ENCODE measurements at places on chromosomes 4 and X. TPM values are rescaled to one million over a fixed set of nuclear protein-coding genes. Genes with fewer than 3 reads are reported as not detected.

Gene VCX3A
- total RNA-seq: 0.28 TPM

GRCh38 chr4:181661923-181662322 is 581.3 kb upstream of the TENM3 start:
- no peak for DNase-seq

Gene PCDH7
- total RNA-seq: 1.5 TPM

Gene LRRC66
- total RNA-seq: 0.18 TPM

DNA sequence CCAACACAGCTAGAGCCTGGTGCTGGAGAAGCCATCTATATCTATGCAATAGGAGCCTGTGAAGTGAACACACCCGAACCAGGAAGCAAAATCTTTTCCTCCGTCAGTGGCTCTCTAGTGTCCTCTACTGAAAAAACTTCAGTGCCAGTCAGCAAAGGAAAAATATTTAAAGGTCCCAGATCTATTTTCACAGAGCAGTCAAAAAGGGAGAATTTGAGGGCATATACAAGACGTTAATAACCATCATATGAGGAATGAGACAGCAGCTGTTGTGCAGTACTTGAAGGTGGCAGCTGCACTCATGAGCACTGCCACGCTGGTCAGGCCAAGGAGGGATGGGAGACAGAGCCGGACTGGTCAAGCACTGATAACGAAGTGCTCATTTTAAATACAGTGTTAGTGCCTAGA is 14.4 kb downstream of the MCUB start:
- DNase-seq: no peak

Gene EXOC1L
- total RNA-seq: not detected

DNA sequence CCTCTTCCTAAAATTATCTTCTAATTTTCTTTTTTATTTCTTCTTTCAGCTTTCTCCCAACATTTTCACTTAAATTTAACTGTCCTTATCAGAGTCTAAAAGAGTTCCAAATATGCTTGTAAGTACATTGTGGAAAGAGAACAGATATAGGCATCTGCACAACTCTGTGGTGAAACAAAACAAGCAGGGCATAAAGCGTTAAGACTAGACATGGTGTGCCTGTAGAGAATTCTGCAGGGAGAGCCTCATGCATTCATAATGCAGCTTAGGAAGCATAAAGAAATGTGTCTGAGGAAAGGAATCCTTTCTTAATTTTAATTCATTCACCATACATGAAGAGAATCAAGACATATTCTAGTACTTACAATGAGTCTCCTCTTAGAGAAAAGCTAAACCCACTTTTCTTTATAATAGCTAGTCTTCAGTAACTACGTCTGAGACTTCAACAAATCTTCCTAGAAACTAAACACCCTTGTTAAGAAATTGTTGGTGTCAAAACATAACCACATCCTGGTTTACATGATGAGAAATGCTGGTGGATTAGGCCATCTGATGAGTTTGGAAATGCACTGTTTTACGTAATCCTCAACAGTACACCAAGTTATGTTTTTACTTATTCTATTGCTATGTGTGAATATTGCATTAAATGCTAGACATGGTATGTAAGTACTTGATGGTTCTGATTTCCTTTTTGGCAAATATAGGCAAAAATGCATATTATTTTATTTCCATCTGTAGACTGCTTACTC is 307.8 kb upstream of the GIMD1 start:
- DNase-seq: no peak

DNA sequence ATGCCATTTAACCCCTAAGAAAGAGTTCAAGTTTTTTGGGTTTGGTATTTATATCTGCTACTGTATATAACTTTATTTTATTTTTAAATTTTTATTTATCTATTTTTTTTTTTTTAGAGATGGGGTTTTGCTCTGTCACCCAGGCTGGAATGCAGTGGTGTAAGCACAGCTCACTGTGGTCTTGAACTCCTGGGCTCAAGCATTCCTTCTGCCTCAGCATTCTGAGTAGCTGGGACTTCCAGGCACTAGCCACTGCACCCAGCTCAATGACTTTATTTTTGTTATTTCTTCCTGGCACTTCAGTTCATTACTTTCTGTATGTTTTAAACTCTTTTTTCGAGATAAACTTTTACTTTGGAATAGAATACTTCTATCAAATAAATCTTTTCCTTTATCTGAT is 42.4 kb upstream of the PGAM4 start:
- no peak for DNase-seq

DNA sequence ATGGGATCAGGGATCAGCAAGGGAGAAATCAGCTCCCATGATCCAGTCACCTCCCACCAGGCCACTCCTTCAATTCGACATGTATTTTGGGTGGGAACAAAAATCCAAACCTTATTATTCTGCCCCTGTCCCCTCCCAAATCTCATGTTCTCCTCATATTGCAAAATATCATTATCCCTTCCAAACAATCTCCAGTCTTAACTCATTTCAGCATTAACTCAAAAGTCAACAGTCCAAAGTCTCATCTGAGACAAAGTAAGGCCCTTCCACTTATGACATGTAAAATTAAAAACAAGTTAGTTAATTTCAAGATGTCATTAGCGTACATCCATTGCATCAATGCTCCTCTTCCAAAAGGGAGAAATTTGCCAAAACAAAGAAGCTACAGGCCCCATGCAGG is 22.0 kb downstream of the UGT2B4 start:
- no peak for DNase-seq

Gene CD38
- 4.6 TPM for total RNA-seq

Gene MAGEA4
- total RNA-seq: not detected

Gene MCF2
- 0.20 TPM for total RNA-seq

DNA sequence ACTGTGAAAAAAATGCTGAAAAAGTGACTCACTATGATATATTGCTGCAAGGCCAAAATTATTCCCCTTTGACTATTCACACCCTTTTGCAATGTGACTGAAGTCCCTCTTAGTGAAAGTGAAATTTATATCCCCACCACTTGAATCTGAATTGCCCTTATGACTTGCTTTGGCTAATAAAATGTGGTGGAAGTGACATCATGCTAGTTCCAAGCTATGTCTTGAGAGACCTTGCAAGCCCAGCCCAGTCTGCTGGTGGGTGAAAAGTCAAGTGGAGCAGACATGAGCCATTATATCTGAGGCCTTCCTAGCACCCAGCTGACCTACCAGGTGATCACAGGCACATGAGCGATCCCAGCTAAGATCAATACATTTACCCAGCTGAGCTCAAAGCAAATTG is 94.7 kb downstream of the LINC00632 start:
- DNase-seq: no peak

GRCh38 chrX:71923516-71923915 is 12.9 kb downstream of the NHSL2 start:
- no peak for DNase-seq

DNA sequence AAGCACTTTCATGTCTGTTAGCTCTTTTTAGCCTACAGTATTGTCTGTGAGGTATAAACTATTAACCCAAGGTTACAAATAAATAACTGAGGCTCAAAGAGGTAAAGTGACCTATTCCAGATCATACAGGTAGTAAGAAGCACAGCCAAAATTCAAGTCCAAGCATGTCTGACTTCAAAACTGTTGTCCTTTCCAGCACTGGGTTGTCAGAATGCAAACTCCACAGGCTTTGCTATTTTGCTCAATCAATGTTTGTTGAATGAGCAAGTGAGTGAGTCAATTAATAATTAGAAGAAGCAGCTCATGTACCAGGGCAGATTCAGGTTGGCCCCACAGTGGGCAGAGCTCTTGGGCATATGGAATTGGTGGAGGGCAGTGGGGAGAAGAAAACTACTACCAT is 134.1 kb upstream of the ARHGEF9 start:
- no peak for DNase-seq

- DNase-seq: peak; percentile 89
These were observed 804.5 kb downstream of the C4orf33 start for GRCh38 chr4:129900430-129900953.

Gene CT45A10
- 0.45 TPM for total RNA-seq

DNA sequence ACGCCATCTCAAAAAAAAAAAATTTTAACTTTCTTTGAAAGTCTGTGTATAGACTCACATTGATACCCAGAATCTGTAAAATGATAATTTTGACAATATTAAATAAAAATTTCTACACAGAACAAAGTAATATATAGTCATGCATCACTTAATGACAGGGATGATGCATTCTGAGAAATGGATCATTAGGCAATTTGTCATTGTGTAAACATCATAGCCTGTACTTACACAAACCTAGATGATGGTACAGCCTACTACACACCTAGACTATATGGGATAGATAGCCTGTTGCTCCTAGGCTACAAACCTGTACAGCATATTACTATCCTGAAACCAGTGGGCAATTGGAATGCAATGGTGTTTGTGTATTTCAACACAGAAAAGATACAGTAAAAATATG is 107.7 kb downstream of the BLTP1 start:
- DNase-seq: no peak

- no peak for DNase-seq
These were observed 15.6 kb downstream of the DCK start for GRCh38 chr4:71009086-71009485.

DNA sequence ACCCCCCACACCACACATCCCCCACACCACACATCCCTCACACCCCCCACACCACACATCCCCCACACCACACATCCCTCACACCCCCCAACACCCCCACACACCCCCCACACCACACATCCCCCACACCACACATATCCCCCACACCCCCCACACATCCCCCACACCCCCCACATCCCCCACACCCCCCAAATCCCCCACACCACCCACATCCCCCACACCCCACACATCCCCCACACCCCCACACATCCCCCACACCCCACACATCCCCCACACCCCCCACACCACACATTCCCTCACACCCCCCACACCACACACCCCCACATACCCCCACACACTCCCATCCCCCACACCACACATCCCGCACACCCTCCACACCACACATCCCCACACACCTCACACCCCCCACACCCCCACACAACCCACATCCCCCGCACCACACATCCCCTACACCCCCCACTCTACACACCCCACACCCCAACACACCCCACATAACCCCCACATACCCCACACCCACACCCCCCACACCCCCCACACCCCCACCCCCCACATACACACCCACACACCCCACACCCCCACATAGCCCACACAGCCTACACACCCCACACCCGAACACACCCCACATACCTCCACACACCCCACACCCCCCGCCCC is 172.9 kb downstream of the DCLK2 start:
- DNase-seq: no peak

GRCh38 chr4:34572026-34572425 is 1672.3 kb downstream of the ARAP2 start:
- DNase-seq: no peak

Gene MAGEC1
- total RNA-seq: not detected

DNA sequence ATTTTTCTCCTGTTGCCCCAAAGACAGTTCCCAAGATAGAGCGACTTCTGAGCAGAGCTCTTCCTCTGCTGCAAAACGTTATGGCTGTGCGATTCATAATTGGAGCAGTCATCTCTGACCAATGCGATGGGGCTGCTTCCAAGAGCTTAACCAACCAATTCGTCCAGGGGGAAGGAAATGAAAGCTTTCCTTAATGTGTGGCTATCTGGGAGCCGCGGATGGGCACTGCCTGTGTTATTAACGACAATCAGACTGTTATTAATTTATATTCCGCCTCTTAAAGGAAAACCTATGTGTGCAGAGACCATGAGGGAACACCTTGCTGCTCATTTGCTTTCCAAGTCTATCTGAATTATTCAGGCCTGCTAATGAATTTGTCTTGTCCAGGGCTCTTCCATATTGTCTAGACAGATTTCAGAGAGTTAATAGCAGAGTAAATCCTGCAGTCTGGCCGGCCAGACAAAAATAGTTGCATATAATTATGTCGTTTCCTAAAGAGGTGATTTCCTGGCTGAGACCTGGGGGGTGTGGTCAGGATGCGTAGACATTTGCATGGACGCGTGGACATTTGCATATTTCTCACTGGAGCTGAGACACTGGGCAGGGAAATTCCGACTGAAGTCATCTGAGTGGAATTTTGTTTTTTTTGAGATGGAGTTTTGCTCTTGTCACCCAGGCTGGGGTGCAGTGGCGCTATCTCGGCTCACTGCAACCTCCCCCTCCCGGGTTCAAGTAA is 135.4 kb downstream of the HMX1 start:
- DNase-seq: no peak
